Hematopoietic multipotent progenitor cell treated with erythropoietin and hydrocortisone succinate and interleukin-3 and kit ligand, for 15 days (in vitro differentiated cells): ENCODE measurements at places on chromosomes 4 and X.

- no peak for DNase-seq
These were observed 568 bp downstream of the NIPAL1 start for GRCh38 chr4:48017108-48017571.

DNA sequence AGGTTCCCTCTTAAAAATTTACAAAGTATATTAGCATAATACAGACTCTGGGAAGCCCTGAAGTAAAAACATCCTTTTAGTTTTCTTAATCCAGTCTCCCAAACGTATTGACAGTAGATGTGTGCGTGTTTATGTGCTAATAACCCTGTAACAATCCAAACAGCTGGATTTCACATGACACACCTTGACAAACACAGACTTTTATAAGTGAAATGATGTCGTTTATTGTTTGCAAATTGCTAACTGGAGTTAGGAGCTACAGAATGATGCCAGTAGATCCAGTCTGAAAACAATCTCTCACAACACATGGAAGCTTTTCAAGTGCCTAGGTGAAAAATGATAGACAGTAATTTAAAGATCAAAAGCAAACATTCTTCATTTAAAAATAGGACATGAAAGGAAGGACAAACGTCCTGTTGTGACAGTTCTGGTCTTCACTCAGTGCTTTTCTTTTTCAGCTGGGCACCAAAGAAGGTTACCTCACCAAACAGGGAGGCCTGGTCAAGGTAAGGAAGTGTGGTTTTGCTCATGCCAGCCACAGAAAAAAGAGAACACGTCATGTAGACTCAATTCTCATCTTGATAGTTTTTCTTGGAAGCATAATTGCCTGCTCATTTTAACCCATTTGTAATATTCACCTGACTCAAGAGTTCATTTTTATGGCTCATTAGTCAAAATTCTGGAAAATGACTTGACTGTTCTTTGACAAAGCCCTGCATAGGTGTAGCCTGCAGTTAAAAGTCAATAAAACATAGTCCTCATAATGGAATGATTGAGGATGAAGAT lies 32.9 kb downstream of the LAMTOR3 start:
- no peak for DNase-seq

GRCh38 chr4:5801696-5802095 lies 90.7 kb downstream of the EVC start:
- no peak for DNase-seq

- no peak for DNase-seq
These were observed 268.8 kb upstream of the SMIM31 start for GRCh38 chr4:164485136-164485535.

DNA sequence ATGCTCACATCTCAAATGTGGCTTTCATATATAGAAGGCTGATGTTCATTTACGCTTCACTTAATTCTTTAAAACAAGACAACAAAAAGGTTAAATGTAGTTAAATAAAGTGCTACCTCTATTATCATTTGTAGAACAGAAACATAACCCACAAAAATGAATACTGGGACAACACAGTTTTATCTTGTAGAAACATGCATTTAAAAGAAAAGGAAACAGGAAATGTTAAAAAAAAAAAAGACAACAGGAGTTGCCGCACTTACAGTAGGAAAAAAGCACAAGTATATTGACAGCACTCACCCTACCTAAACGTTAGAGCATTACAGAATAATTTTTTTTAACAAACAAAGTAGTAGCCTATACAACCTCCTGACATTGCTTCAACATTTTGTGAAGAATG lies 4.8 kb downstream of the THOC2 start:
- no peak for DNase-seq

GRCh38 chr4:70062000-70062399 lies 11.8 kb downstream of the HTN1 start:
- no peak for DNase-seq

- DNase-seq = no peak
These were observed 503.5 kb upstream of the ARX start for GRCh38 chrX:25519258-25519657.

GRCh38 chrX:95760356-95760755 lies 924.3 kb upstream of the DIAPH2 start:
- no peak for DNase-seq
